ENCODE measurements at places on chromosomes 3 and 15.

DNA sequence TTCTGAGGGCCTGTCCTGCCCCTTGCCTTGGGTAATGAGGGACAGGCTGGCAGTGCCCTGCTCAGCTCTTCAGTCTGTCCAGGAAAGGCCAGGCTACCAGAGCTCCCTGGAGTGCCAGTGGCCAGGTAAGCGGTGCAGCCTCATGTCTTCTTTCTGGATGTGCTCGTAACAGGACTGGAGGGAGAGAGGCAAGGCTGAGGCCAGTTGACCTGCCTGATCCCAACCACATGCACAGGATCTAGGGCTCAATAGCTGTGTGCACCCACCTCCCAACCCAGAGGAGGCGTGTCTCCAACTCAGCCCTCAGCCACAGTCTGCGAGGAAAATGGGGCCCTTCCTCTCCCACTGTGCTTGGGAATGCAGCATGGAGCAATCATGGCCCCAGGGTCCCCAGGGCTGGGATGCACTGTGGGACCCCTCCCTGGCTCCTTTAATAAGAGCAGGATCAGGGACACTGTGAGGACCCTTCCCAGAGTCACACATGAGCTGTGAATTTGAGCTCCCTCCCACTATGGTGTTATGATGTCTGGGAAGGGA is 22.5 kb downstream of the ALS2CL start:
- DNase-seq = no peak

DNA sequence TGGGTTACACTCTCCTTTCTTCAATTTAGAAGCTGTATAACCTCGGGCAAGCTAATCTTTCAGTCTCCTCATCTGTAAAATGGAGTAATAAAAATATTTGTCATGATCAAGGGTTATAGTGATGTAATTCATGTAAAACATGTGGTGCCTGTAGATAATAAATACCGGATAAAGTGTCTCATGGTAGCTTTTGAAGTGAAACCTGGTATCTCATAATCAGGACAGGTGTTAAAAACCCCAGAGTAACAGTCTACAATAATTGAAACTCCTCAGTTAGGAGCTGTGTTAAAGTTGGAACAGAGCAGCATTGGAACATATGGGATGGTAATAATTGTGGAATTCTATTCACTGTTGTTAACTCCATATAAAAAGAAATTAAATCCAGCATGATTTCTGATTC is 884 bp upstream of the KNL1 start:
- peak; percentile 21 for DNase-seq

GRCh38 chr3:104903064-104903463 is 463.6 kb upstream of the ALCAM start:
- DNase-seq = no peak

DNA sequence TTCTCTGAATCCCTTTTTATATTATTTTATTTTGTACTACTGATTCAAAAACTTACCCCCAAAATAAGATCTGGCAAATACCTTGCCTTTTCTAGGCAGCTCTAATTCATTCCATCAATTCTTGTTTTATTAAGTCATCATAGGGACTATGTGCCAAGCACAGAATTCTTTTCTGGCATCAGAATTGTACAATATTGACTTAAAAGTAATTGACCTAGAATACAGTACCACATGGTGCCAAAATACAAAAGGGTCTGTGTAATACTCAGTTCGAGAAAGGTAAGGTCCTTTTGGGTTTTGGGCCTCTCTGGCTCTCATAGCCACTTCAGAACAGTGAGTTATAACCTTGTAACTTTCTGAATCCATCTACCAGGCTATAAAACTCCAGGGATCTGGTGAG is 46.2 kb downstream of the KBTBD8 start:
- no peak for DNase-seq

GRCh38 chr3:27279123-27279522 is 90.1 kb downstream of the NEK10 start:
- no peak for DNase-seq

- no peak for DNase-seq
These were observed 33.9 kb downstream of the FSTL1 start for GRCh38 chr3:120416868-120417267.

GRCh38 chr15:52417521-52417920 is 111.2 kb downstream of the MYO5A start:
- DNase-seq = no peak

DNA sequence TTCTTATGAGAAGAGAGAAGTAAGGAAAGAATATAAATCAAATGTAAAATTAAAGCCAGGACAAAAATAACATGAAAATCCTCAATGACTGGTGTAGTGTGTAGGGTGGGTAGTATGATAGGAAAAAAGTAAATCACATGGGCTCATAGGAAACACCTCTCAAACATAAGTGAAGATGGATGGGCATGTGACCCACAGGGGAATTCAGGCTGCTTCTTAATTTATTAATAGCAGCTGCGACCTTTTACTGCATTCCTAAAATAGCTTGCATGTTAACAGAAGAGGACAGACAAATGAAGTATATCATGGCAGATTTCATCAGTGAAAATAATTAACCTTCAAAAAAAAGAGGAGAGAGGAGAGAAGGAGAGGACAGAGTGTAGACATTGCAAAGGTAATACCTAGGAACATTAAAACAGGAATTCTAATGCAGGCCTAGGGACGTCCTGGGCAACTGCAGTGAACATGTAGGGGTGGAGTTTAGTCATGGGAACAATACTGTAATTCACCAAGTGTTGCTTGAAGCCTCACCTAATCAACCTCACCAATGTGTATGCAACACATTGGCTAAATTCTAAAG is 132.9 kb downstream of the KCNMB2 start:
- no peak for DNase-seq

- no peak for DNase-seq
These were observed 17.3 kb downstream of the PLS1 start for GRCh38 chr3:142613491-142613890.

DNA sequence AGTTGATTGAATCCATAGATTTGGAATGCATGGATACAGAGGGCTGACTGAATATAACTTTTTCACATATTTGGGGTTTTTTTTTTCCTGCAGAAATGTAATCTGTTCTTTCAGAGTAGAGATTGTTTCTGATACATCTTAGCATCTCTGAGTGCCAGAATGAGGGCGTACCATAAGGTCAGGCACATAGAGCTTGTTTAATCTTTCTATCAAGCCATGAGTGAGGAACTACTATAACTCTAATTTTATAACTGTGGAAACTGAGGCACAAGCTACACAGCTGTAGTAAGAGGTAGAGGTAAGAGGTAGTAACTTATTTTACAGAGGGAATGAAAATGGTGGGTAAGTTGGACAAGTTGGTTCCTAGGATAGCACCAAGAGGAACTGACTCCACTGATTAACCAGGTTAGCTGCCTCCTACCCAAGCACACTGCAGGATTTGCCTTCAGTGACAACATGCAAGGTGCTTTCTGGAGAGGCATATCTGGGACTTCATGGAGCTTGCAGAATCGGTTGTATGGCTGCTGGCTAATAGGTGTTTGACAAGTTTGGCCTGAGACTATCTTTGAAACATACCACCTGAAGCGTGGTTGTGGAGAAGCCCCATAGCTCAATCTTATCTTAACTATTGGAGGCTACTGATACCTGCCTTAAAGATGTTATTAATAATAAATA is 23.5 kb upstream of the HACD2 start:
- DNase-seq = no peak

GRCh38 chr3:25821746-25822573 is 32.1 kb downstream of the OXSM start:
- DNase-seq = no peak

DNA sequence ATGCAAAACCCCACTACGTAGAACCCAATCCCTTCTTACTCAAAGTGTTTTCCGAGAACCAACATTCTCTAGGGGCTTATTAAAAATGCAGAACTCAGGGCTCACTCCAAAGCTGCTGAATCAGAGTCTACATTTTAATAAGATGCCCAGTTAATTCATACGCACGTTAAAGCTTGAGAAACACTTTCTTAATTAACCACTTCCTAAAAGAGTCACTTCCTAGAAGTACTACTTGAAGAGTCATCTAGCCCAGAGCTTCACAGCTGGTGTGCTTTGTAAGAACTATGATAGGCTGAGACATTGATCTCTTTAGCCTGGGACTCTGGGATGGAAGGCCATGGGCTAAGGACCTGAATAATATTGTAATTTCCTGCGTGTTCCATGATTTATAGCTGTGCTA is 9.0 kb downstream of the COL6A5 start:
- DNase-seq = no peak

GRCh38 chr15:38349251-38349650 is 96.6 kb downstream of the SPRED1 start:
- DNase-seq = no peak

DNA sequence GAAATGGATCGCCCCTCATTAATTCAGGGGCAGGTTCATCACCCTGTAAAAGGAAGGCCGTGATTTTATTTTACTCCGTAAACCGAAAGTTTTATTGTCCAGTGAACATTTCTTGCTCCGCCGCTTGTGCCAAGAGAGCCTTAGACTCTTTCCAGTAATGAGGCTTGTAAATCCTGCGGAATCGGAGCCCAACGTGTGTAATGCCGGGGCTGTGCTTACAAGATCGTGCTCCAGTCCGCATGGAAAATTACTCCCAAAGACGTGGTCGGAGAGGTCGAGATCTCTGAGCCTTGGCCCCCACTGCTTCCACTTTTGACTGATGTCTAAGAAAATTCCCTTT is 649 bp upstream of the PLOD2 start:
- no peak for DNase-seq

GRCh38 chr3:141353652-141354495 is 14.4 kb upstream of the ZBTB38 start:
- DNase-seq = no peak

DNA sequence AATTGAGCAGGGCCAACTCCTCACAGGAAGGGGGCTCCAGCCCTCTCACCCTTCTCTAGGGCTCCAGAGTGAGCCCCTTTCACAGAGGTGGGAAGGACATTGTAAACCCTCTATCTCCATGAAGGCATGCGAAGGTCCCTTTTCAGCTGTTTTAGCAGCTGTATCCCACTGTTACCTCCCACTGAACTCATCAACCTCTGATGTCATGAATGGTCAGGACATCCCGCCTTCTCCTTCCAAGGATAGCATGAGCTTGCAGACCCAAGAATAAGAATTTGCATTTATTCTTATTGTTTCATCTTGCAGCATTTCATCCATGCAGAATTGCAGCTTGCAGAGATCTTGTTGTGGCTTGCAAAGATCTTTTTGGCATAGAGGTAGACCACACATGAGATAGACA is 24.3 kb upstream of the FGD5 start:
- DNase-seq = no peak

DNA sequence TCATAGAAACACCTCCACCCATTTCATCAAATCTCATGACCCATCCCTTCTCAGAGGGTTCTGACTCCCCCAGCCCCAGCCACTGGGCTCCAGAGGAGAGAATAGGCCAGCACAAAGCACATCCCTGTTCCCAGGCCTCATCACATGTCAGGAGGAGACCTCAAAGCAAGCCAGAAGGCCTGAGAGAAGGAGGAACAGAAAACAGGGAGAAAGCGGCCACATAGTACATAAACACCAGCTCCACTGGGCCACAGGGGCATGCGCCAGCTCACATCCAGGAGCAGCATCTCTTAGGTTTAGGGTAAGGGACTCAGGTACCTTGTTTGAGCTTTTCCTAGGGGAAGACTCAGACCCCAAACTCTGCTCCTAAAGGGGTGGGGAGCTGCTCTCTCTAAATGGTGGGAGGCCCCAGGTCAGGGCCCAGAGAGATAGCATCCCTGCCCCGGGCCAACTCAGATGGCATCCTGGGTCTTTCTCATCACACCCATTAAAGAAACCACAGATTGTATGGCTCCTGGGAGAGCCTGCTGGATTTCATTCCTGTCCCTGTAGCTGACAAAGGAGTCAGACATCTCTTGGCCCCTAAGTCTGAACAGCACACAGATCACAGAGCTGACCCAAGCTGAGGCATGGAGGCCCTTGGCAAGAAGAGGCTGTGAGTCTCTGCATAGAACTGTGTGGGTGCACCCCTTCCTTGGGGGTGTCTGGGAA is 2.5 kb downstream of the SHF start:
- DNase-seq = no peak

DNA sequence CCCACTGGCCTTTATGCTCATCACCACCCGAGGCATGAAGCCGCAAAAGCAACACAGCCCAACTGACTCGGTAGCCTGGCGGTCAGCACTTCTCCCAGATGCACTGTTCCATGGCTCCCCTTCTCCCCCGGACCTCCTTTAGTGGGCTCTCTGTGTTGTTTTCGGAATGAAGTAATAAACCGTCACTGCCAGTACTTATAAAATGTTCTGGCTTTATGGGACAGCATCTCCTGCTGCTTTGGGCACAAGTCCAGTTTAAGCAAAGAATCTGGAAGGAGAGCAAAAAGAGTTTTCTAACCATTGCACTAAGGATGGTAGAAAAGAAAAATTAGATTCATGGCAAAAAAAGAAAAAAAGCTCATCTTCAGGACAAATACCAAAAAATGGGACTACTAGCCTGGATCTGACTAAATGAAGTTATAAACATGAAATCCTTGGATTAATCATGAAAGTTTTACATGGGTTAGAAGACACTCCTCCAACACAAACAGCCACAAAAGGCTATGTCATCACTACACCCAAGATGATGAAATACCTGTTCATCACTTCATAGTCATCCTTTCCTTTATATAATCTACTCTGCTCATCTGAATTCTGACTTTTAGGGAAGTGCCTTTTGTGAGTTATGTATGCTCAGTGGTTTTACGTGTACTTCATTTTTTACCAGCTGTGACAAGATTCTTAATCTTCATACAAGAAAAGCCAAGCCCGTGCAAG is 89.5 kb upstream of the UBE2E2 start:
- no peak for DNase-seq

GRCh38 chr3:126157083-126157768 is 23.2 kb downstream of the ALDH1L1 start:
- DNase-seq = no peak

DNA sequence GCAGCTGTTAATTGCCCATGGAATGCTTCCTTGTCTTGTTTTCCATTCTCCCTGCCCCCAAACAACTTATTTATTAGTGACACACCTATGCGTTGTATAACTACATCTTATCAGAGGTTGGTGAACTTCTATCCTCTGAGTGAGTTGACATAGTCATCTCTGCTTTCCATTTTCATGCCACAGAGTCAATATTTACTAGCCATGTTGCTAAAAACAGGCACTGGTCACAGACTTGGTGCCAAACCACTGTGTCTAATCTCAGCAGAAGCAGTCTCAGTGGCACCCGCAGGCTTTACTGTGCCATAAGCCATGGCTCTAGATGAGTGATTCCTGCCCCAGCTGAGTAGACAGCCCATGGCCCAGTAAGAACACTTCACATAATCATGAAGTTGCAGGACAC is 26.5 kb downstream of the DAPK2 start:
- no peak for DNase-seq

- no peak for DNase-seq
These were observed 21.7 kb downstream of the THSD4 start for GRCh38 chr15:71136793-71137518.

GRCh38 chr15:63669074-63669473 is 71.9 kb downstream of the FBXL22 start:
- DNase-seq = no peak

All from CD4-positive, alpha-beta T cell treated with Interleukin-6 at 100 ng/mL for 8 hours (primary cell).